ENCODE measurements at places on chromosomes 4 and X.

DNA sequence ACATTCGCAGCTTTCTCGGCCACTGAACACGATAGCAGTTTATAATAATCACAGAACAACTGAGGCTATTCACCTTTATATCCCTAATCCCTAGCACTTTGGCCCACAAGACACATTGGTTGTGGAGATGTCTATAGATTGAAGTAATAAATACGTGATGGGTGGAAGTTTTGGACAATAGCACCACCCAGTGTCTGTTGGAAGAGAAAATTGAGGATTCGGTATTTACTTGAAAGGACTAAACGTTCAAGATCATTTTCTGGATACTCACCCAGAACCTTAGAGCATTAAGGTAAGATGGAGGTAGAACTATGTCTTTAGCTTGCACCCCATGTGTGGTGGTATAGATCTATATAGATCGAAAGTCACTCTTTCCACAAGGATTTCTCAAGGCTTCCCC is 787 bp upstream of the TMSB15A start:
- no peak for DNase-seq

DNA sequence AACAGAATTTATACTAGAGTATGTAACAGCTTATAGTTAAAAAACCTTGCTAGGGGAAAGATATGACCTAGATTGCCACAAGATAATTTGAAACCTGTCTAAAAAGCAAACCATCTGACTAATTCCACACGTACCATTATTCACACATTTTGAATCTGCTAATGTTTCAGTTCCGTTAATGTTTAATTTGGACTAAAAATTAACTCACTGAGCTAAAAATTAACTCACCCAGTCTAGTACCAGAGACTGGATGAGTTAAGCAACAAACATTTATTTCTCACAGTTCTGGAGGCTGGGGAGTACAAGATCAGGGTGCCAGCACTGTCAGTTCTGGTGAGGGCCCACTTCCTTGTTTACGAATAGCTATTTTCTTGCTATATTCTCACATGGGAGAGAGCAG is 231.5 kb upstream of the DIAPH2 start:
- DNase-seq: no peak

DNA sequence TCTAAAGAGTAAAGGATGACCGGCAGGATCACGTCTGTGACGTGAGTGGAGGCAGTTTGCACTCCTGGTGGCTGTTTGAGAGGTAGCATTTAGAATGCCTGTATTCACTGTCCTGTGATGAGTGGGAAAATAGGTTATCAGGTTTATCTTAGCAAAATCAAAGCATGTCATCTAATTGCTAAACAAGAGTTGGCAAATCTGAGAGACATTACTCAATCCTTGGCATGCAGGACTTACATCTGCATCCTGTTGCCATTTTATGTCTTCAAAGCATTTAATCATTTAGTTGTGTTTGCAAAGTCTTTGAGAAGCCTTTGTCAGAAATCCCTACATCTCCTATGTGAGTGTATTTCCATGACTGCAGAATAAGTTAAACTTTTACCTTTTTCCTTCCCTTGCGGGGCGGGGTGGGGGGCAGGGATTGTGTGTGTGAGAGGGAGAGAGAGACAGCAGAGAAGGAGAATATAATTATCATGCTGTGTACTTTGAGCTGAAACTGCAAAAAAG is 41.4 kb upstream of the MSANTD1 start:
- no peak for DNase-seq

GRCh38 chrX:2427147-2427546 is 73.6 kb downstream of the DHRSX start:
- no peak for DNase-seq

DNA sequence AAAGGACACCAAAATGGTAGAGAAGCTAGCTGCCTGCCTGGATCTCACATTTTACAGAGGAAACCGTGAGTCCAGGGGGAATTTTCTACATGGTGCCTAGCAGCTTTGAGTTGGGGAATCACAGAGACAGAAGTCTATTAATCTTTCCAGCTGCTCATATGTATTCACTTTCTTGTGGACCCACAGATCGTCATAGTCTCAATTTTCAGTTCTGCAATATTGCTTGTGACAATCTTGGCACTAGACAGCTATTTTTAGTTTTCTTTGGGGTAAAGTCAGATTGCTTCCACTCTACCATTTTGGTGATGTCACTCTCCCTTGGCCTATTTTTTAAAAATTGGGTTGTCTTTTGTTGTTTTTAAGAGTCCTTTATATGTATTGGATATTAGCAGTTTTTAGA is 233.4 kb upstream of the STK26 start:
- DNase-seq: no peak

GRCh38 chrX:127873637-127874036 is 178.6 kb downstream of the ACTRT1 start:
- no peak for DNase-seq

DNA sequence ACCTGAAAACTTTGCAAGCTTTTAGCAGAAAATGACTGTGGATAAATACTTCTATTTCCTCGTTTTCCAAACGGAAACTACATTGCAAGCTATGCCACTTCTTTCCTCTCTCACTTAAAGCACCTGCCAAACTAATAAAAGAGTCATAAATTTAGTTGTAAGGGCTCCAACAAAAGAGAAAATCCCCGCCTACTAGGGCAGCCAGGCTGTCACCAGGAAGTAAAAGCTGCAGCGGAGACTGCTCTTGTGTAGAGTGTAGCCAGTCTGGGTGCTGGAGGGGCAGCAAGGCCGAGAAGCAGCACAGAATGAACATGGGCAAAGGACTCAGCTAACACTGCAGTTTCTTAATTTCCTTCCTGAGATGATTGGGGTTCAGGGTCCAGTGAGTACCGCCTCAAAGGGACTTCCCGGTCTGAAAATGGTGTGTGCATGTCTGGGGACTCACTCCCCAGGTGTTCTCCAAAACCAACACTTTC is 89.3 kb upstream of the MAML3 start:
- DNase-seq: no peak

DNA sequence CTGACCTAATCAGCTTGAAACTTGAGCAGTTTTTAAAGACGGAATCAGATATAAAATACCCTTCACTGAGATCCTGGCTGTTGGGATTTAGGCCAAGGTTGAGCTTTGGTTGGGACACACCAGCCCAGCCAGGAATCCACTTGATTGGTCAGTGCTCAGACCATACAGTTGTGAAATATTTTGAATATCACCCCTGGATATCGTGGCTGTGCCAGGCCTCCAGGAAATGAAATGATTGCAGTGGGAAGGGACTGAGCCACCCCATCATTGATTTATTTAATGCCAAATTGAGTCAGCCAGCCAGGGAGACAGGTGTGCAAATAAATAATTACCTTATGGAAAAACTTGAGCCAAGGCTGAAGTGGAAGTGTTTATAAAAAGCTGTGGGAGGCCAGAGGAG is 128.4 kb upstream of the SCML1 start:
- DNase-seq: no peak

DNA sequence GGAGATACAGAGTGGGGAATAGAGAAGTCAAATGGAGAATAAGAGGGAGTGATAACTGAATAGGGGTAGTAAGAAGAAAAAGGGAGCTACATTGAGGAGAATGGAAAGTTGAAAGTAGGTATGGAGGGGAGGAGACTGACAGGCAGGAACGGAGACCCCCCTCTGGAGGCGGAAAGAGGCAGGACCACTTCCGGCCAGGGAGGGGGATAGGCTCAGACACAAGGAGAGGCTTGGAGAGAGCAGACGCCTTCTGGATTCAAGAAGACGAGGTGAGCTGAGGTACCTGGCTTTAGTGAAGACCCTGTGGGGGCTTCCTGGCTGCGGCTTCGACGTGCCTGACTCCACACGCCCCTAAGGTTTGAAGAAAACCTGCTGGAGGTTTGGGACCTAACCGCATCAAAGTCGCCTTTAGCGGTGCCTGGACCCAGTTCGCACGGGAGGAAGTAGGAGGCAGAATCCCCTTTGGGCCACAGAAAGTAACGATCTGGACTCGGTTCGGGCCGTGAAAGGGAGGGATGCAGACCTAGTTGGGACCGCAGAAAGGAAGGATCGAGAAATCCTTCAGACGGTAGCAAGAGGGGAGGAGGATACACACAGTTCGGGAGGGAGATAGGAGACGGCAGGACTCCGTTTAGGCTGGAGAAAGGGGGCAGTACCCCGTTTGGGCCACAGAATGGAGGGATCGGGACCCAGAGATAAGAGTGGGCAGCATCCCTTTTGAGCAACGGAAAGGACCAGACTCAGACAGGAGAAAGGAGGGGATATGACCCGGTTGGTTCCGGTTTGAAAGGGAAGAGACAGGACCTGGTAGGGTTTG is at the start of gene TRO:
Gene TRO, plus strand, starts transcription at position 215 of the 817 bp plus-strand sequence. CDS start 1,423 bp downstream, outside the sequence.
- DNase-seq: no peak

DNA sequence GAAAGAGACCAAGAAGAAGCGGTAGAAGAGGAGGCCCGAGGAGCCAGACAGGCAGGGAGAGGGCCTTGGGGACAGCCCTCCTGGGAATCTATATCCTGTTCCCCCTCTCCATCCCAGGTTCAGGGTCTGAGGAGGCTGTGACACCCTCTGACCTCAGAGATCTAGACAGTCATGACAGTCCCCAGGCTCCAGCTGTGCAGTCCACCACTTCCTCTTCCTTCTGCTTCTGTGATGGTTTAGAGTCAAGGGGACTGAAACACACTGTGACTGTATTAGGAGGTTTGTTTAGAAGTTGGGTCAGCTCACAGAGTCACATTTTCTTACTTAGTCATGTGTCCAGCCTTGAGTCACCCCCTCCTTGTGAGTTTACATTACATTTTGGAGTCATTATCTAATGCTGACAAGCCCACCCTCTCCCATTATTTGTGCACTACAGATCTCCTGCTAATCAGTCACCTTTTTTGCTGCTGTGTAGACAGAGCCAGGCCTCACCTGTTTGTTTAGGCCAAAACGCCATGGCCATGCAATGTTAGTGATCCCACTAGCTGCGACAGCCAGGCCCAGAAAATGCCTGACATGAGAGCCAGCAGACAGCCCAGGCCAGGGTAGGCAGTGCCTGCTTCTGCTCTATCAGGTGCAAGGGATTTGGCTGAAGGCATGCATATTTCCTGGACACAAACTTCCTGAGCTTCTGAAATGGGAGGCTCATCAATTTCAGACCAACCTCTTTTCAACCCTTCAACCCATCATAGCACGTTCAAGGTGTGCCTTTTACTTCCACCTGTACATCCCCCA is 26.0 kb downstream of the MANBA start:
- DNase-seq: no peak

- DNase-seq: no peak
Measured at GRCh38 chr4:110635163-110635865, 12.4 kb upstream of the PITX2 start.
